ENCODE measurements at places on chromosomes 12 and 14.
A peak's percentile ranks its signal among the peaks of the same experiment; 100 is the strongest.

- DNase-seq = no peak
Observed at GRCh38 chr12:91183551-91183950, 934 bp upstream of the DCN start.

GRCh38 chr14:22471545-22472121 is 117.4 kb downstream of the DAD1 start:
- peak; percentile 64 for DNase-seq

- no peak for DNase-seq
Observed at GRCh38 chr12:100141666-100141997, 1.0 kb downstream of the BLTP3B start.

DNA sequence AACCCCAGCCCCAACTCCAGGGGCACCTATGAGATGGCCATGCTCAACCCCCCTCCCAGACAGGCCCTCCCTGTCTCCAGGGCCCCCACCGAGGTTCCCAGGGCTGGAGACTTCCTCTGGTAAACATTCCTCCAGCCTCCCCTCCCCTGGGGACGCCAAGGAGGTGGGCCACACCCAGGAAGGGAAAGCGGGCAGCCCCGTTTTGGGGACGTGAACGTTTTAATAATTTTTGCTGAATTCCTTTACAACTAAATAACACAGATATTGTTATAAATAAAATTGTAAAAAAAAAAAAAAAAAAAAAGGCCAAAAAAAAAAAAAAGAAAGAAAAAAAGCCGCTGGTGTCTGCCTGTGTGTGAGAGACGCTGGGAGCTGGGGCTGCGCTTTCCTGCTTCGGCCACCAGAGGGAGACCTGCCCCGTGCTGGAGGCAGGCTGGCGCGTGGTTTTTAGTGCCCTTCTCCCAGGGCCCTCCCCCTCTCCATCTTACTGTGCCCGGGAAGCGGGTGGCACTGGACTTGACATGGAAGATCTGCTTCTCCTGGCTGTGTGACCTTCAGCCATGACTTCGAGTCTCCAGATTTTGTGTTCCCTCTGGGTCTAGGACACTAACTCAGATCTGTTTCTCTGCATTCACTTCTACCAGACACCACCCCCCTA is 3.4 kb upstream of the NXPH4 start:
- peak; percentile 83 for DNase-seq

GRCh38 chr12:31308116-31308515 is 17.8 kb downstream of the SINHCAF start:
- no peak for DNase-seq

DNA sequence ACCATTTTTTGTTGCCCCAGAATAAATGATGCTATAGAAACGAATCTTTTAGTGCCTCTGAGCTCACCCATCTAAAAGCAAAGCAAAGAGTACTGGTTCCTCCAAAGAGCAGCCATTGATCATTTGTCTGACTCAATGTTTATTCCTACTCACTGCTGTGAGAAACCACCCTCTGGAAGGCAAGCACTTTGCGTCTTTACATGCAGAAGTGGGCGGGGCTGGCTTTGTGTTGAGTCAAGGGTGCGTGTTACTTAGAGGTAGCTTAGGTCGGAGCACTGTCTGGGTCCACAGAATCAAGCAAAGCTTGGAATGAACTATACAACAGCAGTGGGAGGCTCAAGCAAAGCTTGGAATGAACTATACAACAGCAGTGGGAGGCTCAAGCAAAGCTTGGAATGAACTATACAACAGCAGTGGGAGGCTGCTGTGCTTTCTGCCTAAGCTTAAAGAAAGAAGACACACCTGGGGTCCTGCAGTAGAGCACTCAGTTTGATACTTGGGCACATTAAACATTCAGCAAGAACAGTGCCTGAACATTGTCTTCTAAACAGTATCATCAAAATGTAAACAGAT is 77.2 kb upstream of the PRICKLE1 start:
- no peak for DNase-seq

- no peak for DNase-seq
Observed at GRCh38 chr12:117592588-117593305, 231.3 kb upstream of the NOS1 start.

DNA sequence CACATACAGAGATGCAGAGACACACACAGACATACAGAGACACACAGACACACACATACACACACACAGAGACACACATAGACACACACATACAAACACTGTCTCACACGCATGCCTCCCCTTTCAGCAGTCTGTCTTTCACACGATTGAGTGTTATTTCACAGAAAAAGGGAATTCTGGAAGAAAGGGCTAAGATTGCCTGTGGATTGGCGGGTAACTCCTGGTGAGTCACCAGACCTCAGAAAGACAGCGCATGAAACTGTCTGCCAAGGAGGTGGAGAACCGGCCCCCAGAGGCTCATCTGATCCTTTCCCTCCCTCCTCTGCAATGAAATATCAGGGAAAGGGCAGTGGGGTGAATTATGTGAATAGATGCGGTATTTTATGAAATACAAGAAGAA is 127.2 kb upstream of the GSC start:
- no peak for DNase-seq

DNA sequence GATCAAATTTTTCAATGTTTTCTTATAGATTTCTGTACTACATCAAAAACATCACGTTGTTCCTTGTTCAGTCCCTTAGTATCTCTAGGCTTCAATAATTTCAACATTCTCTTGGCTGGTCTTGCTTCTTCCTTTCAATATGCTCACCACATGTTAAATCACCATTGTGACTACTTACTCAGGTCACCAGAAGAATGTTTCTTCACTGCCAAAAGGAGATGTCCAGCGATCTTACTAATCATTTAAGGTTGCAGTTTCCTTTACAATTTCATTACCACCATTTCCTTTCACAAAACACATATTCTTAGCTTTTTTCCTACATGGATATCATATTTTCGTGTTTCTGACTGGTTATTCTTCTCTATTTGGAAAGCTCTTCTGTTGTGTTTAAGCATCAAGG is 363.8 kb downstream of the NAV3 start:
- no peak for DNase-seq

- DNase-seq = no peak
Observed at GRCh38 chr14:89660166-89660565, 243.1 kb upstream of the FOXN3 start.

DNA sequence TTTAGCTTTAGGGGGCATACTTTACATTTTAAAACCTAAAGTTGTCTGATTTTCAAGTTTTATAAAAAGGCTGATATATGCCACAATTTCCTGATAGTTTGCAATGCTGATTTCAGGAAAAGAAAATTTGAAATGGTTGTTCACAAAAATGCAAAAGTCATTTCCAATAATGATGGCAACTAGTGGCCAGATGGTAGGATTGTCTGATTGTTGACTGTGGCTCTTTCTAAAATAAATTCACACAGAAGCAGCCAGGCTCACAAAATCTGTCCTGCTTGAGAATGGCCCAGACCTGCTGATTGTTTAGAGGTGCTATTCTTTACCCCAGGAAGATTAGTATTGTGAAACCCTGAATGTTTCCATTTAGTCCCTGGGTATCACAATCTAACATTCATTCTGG is 220.3 kb downstream of the NELL2 start:
- no peak for DNase-seq

GRCh38 chr12:16579041-16579440 is 26.9 kb downstream of the LMO3 start:
- DNase-seq = no peak

GRCh38 chr12:70556179-70556869 is 80.9 kb downstream of the PTPRB start:
- DNase-seq = no peak

- no peak for DNase-seq
Observed at GRCh38 chr12:81615026-81615588, 144.0 kb downstream of the PPFIA2 start.

DNA sequence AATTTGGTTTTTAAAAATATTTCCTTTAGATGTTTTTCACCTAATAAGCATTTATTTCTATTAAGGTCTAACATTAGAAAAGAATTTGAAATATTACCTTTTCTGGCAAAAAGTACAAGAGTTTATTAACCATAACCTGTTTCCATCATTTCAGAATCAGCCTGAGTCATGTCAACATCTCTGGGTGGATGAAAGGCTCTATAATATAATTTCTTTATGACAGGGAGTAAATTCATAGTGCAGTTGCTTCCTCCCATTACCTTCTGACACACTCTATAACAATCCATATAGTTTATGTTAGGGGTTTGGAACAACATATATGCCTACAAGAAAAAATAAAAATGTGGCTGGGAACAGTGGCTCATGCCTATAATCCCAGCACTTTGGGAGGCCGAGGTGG is 134.5 kb downstream of the SLC2A13 start:
- DNase-seq = no peak

GRCh38 chr12:125053821-125054220 is 11.4 kb upstream of the AACS start:
- DNase-seq = no peak

DNA sequence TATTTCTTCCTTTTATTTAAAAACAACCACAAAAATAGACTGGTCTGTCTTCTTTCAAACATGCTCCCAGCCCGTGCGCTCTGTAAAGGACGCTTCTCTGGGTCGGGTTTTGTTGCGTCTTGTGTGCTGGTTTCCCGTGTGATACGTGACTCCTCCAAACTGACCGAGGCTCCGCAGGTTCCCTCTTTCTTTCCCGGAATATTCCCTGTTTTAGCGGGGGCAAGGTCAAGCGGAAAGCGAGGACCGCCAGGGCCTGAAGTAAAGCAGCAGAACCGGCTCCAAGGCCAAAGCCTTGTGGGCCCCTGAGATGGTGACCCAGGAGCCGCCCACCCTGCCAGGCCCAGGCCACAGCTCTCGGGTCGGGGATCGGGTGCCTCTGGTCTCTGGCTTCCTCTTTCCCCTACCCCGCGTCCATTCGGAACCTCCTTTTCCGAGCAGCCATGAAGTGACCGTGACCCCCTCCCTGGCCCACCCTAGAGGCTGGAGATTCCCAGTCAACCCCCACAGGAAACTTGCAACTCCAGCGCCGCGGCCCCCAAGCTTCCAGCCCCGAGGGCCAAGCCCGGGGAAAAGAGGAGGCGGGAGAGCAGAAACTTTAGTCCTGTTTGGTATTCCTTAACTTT is 885 bp upstream of the HOXC10 start:
- DNase-seq = no peak

- no peak for DNase-seq
Observed at GRCh38 chr14:44657696-44658388, 150.8 kb upstream of the FSCB start.

DNA sequence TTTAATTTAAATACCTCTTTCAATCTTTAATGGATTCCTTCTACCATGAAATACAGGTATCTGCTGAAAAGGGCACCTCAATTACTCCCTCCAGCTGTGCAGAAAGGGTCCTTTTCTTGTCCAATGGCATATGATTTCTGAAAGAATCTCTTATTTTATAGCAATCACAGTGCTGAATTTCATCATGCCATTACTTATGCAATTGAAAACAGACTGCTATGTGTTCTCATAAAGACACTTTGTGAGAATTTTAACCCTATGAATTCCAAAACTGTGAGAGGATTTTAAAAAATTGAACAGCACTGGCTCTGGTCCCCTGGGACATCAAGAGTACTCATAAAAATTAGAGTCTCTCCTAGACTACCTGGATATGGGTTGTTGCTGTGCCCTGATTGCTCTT is 45.9 kb upstream of the CNOT2 start:
- DNase-seq = no peak

DNA sequence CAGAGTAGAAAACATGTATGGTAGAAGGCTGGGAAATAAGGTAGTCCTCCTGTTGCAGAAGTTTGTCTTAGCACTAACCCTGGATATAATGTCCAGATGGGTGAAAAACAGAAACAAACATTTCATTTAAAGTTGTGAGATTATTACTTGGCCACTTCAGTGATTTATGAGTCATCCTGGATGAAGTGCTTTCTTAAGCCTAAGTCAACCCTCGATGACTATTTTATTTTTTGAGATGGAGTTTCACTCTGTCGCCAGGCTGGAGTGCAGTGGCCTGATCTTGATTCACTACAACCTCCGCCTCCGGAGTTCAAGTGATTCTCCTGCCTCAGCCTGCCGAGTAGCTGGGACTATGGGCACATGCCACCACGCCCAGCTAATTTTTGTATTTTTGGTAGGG is 10.2 kb downstream of the DLST start:
- DNase-seq = no peak

- no peak for DNase-seq
Observed at GRCh38 chr12:47885012-47885501, 19.7 kb downstream of the VDR start.

- DNase-seq = no peak
Observed at GRCh38 chr12:84756961-84757360, 155.6 kb downstream of the SLC6A15 start.

- DNase-seq = no peak
Observed at GRCh38 chr12:101891462-101891971, 14.1 kb downstream of the DRAM1 start.

GRCh38 chr12:64893961-64894360 is 69.5 kb downstream of the TBC1D30 start:
- no peak for DNase-seq

GRCh38 chr12:85130646-85131045 is 94.5 kb downstream of the LRRIQ1 start:
- DNase-seq = no peak

- DNase-seq = no peak
Observed at GRCh38 chr14:73463411-73463810, 5.1 kb upstream of the NUMB start.

DNA sequence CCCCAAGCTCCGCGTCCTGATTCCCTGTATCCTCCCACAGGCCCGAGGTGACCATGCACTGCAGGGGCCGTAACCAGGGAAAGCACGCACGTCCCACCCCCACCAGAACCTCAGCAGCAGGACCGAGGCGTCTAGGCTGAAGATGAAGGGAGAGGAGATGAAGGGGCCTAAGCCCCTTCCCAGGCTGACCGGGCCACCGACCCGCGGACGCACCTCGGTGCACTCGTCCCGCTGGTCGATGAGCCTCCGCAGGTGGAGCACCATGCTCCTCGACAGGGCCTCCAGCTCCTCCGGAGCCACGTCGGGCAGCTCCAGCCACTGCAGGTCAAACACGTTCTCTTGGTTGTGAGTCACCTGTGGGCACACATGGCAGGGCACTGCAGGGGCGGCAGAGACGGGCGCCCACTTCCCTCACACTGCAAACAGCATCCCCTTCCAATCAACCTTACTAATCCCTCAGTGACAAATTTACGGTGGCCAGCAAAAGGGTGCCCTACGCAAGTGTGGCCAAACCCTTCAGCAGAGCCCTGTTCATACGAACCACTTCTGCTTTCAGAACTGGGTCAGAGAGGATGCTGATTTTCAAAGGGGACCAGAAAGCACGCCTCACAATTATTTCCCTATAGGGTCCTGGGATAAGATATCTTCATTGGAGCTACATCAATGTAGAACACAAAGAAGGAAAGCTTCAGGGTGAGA is 77.8 kb downstream of the CCDC88C start:
- DNase-seq = no peak

GRCh38 chr12:130813949-130814348 is 25.1 kb downstream of the STX2 start:
- no peak for DNase-seq

- no peak for DNase-seq
Observed at GRCh38 chr14:76134231-76134630, 17.5 kb upstream of the GPATCH2L start.

GRCh38 chr14:73842201-73842600 is 9.4 kb upstream of the PTGR2 start:
- DNase-seq = no peak

DNA sequence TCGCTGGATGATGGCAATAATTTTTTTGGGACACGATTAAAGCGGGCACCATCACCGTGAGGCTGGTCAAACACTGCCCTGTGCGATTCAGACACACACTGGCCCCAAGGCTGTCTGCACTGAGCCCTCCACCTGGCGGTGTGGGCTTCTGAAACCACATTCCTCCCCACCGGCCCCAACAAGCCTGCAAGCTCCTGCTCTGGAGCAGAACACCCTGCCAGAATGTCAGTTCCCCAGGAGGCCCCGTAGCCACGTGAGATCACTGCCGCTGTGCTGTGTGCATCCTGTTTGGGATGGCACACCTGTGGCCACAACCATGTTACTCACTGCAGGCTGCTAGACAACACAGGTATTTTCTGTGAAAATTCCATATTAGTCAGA is 7.9 kb downstream of the GSC start:
- DNase-seq = no peak

Data from Caco-2 (cell line).